A549 treated with CORT108297 at 1 μM for 4 hours (cell line): ENCODE measurements at places on chromosomes 2 and 18. TPM values are rescaled to one million over a fixed set of nuclear protein-coding genes. Genes with fewer than 3 reads are reported as not detected.

Gene SCN1A
- total RNA-seq: not detected in 5 replicates

Gene PLCL1
- total RNA-seq: 0.02 TPM in 1 of 5 replicates, not detected in the others

Gene PTPN4
- total RNA-seq: 11.8 to 19.8 TPM (median 18.2 TPM) in 5 replicates

Gene ID2
- 70.1 to 154 TPM (median 104 TPM) in 5 replicates for total RNA-seq

Gene CDCA7
- total RNA-seq: 41.6 to 50.3 TPM (median 48.7 TPM) in 5 replicates
